ENCODE measurements at places on chromosomes 11 and 22. TPM values are rescaled to one million over a fixed set of nuclear protein-coding genes. Genes with fewer than 3 reads are reported as not detected.
A peak's percentile ranks its signal among the peaks of the same experiment; 100 is the strongest.

- H3K4me1 ChIP-seq: no peaks in the 10 kb centered on the region
- H3K27ac ChIP-seq: no peak overlapping the region
- no peak overlapping the region for H3K4me3 ChIP-seq
- no peaks in the 10 kb centered on the region for H3K27me3 ChIP-seq
These were observed 68.8 kb upstream of the CLTCL1 start for GRCh38 chr22:19360300-19360792.

DNA sequence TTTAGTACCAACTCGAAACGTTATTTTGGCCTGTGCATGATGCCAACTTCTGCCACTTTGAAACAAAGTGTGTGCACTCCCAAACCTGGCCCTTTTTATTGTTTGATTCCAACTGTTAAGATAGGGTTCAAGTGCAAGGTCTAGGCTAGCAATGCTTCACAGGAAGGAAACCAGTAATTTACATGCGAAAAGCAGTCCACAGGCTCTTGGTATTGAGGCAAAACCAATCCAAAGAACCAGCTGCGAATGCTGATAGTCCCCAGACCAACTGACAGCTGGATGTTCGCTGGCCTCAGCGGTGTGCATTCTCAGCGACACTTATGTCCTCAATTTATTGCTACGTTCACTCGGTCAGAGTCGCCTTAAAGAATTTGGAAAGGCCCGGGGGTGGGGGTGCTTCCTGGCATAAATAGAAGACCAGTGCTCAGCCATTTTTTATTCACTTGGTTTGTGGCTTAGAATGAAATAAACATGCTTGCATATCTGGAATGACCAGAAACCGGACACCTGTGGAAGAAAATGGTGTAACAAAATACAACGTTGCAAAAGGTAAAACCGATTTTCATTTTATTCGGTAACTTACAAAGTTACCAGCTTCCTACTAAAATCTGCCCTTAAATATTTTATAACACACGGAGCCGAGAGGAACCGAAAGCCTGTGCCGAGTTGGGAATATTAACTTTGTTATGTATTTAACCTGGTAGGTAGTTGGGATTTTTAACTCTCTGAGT, 1.6 kb downstream of the CPT1A start:
- H3K4me1 ChIP-seq: peaks cover 85% of the 10 kb centered on the region
- no peaks in the 10 kb centered on the region for H3K36me3 ChIP-seq
- peak overlapping the region; percentile 94 for H3K4me3 ChIP-seq
- DNase-seq: no peak
- peak overlapping the region; percentile 96 for H3K27ac ChIP-seq
- no peaks in the 10 kb centered on the region for H3K27me3 ChIP-seq

- no peaks in the 10 kb centered on the region for H3K27me3 ChIP-seq
- H3K27ac ChIP-seq: no peak overlapping the region
- DNase-seq: no peak
- peaks cover 11% of the 10 kb centered on the region for H3K4me1 ChIP-seq
- H3K4me3 ChIP-seq: no peak overlapping the region
These were observed 19.3 kb downstream of the PATZ1 start for GRCh38 chr22:31326877-31327276.

GRCh38 chr22:26310616-26311015, 118.4 kb upstream of the ASPHD2 start:
- no peaks in the 10 kb centered on the region for H3K36me3 ChIP-seq
- H3K27ac ChIP-seq: no peak overlapping the region
- H3K4me1 ChIP-seq: no peaks in the 10 kb centered on the region

DNA sequence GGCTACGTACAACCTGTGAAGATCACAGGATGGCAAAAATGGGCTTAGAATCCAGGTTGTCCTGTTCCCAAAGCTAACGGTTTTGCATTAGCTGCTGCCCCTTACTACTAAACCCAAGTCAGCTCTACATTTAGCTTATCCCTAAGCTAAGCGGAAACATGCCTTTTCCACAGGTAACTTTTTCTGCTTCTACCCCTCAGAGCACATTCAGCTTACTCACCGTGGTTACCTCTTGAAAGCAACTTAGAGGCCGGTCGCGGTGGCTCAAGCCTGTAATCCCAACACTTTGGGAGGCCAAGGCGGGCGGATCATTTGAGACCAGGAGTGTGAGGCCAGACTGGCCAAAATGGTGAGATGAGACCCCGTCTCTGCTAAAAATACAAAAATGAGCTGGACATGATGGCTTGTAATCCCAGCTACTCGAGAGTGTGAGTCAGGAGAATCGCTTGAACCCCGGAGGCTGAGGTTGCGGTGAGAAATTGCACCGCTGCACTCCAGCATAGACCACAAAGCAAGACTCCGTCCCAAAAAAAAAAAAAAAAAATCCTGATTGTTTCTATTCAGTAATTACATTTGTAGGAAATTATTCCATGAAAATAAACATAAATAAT, 790 bp upstream of the TMEM41B start:
- H3K36me3 ChIP-seq: no peaks in the 10 kb centered on the region
- H3K4me3 ChIP-seq: peak overlapping the region; percentile 93
- H3K27me3 ChIP-seq: no peaks in the 10 kb centered on the region

- H3K4me3 ChIP-seq: no peak overlapping the region
- DNase-seq: no peak
- no peaks in the 10 kb centered on the region for H3K36me3 ChIP-seq
- H3K27me3 ChIP-seq: no peaks in the 10 kb centered on the region
- H3K27ac ChIP-seq: no peak overlapping the region
- H3K4me1 ChIP-seq: peaks cover 7% of the 10 kb centered on the region
These were observed 19.5 kb upstream of the SORL1-AS1 start for GRCh38 chr11:121472312-121472711.

GRCh38 chr22:35991168-35991567, 37.5 kb downstream of the RBFOX2 start:
- DNase-seq: no peak
- H3K4me3 ChIP-seq: no peak overlapping the region
- H3K27ac ChIP-seq: no peak overlapping the region

GRCh38 chr11:69134957-69135356, 20.8 kb upstream of the SMIM38 start:
- H3K36me3 ChIP-seq: no peaks in the 10 kb centered on the region
- H3K4me3 ChIP-seq: no peak overlapping the region
- no peak for DNase-seq
- no peaks in the 10 kb centered on the region for H3K27me3 ChIP-seq
- peaks cover 8% of the 10 kb centered on the region for H3K4me1 ChIP-seq

GRCh38 chr11:3962406-3962840, 107.0 kb downstream of the STIM1 start:
- H3K36me3 ChIP-seq: no peaks in the 10 kb centered on the region
- no peaks in the 10 kb centered on the region for H3K27me3 ChIP-seq
- H3K27ac ChIP-seq: no peak overlapping the region
- DNase-seq: no peak
- no peak overlapping the region for H3K4me3 ChIP-seq

GRCh38 chr11:130652671-130653335, 204.4 kb downstream of the ADAMTS15 start:
- no peak for DNase-seq
- peaks cover 14% of the 10 kb centered on the region for H3K4me1 ChIP-seq
- no peaks in the 10 kb centered on the region for H3K27me3 ChIP-seq
- H3K36me3 ChIP-seq: no peaks in the 10 kb centered on the region
- no peak overlapping the region for H3K4me3 ChIP-seq

DNA sequence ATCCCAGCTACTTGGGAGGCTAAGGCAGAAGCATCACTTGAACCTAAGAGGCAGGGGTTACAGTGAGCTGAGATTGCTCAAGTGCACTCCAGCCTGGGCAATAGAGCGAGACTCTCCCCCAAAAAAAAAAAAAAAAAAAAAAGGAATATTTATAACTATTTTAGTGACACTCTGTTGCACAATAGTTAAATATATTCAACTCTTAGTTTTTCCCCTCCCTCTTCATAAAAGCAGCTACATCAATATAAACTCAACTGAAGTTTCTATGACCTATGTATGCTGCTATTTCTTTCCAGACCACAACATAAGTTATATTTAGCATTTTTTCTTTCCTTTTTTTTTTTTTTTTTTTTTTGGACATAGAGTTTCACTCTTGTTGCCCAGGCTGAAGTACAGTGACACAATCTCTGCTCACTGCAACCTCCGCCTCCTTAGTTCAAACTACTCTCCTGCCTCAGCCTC, 19.2 kb downstream of the CELF1 start:
- H3K27ac ChIP-seq: no peak overlapping the region
- no peaks in the 10 kb centered on the region for H3K27me3 ChIP-seq
- H3K4me1 ChIP-seq: peaks cover 43% of the 10 kb centered on the region
- no peak for DNase-seq
- H3K36me3 ChIP-seq: peaks cover 7% of the 10 kb centered on the region

GRCh38 chr11:69286374-69287371, 7.3 kb upstream of the MYEOV start:
- no peak for DNase-seq
- no peak overlapping the region for H3K27ac ChIP-seq
- no peak overlapping the region for H3K4me3 ChIP-seq
- no peaks in the 10 kb centered on the region for H3K27me3 ChIP-seq
- peaks cover 4% of the 10 kb centered on the region for H3K4me1 ChIP-seq
- no peaks in the 10 kb centered on the region for H3K36me3 ChIP-seq

DNA sequence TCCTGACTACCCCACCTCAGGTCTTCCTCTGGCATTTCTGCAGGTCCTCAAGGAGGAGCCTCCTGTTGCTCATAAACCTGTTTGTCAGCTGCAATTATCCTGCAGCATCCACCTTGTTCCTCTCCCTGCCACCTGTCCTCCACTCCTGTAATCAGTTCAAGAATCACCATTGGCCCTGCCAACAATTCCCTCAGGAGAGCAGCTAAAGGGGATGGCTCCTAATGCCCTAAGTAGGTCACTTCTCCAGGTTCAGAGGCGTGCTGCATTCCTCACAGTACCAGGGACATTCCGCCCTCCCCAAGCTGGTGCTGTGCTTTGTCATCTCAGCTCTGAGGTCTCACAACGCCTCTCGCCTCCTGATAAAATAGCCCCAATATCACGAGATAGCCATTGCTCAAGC, 2.1 kb downstream of the CLDN25 start:
- H3K27me3 ChIP-seq: no peaks in the 10 kb centered on the region
- no peaks in the 10 kb centered on the region for H3K36me3 ChIP-seq
- no peak for DNase-seq
- H3K4me1 ChIP-seq: no peaks in the 10 kb centered on the region
- H3K27ac ChIP-seq: no peak overlapping the region

- no peak overlapping the region for H3K4me3 ChIP-seq
- no peaks in the 10 kb centered on the region for H3K4me1 ChIP-seq
- H3K36me3 ChIP-seq: peaks cover 2% of the 10 kb centered on the region
- no peak overlapping the region for H3K27ac ChIP-seq
- peak; percentile 71 for DNase-seq
These were observed 116.7 kb downstream of the KCNQ1OT1 start for GRCh38 chr11:2582946-2583604.

DNA sequence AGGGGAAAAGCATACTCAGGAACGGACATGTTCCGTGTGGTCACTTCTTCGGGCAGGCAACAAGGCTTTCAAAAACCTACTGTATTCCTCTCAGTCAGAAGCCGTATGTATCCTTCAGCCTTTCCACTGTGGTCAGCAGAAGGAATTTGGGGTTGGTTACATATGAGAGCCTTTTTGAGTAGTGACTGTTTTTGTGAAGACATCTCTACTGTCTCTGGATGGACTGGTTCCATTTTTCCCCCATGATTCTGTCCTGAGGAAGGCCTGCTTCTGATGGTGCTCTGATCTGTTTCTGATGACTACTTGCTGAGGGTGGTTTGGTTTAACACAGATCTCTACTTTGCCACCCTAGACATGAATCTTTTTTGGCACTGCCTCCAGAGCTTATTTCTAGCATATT, 63.7 kb upstream of the HORMAD2 start:
- no peaks in the 10 kb centered on the region for H3K4me1 ChIP-seq
- no peak overlapping the region for H3K27ac ChIP-seq
- no peak overlapping the region for H3K4me3 ChIP-seq
- no peak for DNase-seq

GRCh38 chr11:131663405-131664200, 293.2 kb downstream of the NTM start:
- no peak overlapping the region for H3K4me3 ChIP-seq
- DNase-seq: no peak
- no peaks in the 10 kb centered on the region for H3K4me1 ChIP-seq
- H3K27ac ChIP-seq: no peak overlapping the region
- H3K36me3 ChIP-seq: no peaks in the 10 kb centered on the region

GRCh38 chr22:41660416-41660815, 28.3 kb downstream of the SNU13 start:
- H3K36me3 ChIP-seq: peaks cover 67% of the 10 kb centered on the region
- DNase-seq: no peak
- H3K4me3 ChIP-seq: no peak overlapping the region
- no peaks in the 10 kb centered on the region for H3K27me3 ChIP-seq
- no peaks in the 10 kb centered on the region for H3K4me1 ChIP-seq

GRCh38 chr11:130773244-130773820, 142.9 kb downstream of the SNX19 start:
- H3K4me1 ChIP-seq: no peaks in the 10 kb centered on the region
- no peak for DNase-seq
- no peak overlapping the region for H3K27ac ChIP-seq
- no peak overlapping the region for H3K4me3 ChIP-seq
- H3K27me3 ChIP-seq: no peaks in the 10 kb centered on the region
- no peaks in the 10 kb centered on the region for H3K36me3 ChIP-seq

DNA sequence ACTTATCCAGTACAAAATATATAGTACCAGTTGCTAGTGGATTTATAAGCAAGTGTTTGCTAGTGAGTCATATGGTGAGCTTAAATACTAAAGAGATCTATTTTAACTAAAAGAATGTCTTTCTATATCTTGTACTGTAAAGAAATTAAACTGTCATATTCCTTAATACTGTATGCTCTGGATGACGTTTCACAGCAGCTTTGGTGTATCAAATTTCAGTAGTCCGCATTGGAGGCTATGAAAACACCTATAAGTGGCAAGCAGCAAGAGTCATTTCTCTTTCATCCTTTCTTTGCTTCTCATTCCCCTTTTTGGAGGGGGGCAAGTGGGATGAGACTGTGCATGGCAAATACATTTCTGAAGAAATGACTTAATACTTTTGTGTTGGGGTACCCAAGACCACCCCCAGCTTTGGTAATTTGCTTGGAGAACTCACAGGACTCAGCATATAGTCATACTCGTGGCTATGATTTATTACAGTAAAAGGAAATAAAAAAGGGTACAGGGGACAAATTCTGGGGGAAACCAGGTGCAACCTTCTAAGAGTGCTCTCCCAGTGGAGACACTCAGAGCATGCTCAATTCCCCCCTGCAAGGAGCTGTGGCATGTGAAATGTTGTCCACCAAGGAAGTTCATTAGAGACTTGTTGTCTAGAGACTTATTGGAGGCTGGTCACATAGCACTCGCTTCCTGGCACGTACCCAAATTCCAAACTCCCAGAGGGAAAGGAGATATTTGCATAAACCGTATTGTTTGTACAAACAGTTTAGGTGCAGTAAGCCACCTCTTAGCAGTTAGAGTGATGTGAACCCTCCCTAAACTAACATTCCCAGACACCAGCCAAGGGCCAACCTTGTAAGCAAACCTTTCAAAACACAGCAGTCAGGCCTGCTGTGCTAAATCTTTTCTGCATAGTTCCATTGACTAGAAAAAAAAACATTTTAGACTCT, 210.8 kb downstream of the PGR start:
- no peak overlapping the region for H3K4me3 ChIP-seq
- no peaks in the 10 kb centered on the region for H3K27me3 ChIP-seq

Gene CNGA4
- total RNA-seq: 2.6 TPM

Gene NCR3LG1
- 3.6 TPM for total RNA-seq

Gene ABTB2
- 1.4 TPM for total RNA-seq

Gene TBX10
- total RNA-seq: not detected

Gene SCN4B
- 5.5 TPM for total RNA-seq

Gene NUMA1
- 192 TPM for total RNA-seq

Gene C2CD3
- 55.5 TPM for total RNA-seq

Gene CCDC89
- total RNA-seq: 3.2 TPM

Gene OR4D5
- total RNA-seq: not detected

Gene OR5M3
- not detected for total RNA-seq

Gene CAPN5
- total RNA-seq: 5.4 TPM

Gene VEGFB
- total RNA-seq: 166 TPM
